ENCODE measurements at places on chromosomes 3 and 15.

DNA sequence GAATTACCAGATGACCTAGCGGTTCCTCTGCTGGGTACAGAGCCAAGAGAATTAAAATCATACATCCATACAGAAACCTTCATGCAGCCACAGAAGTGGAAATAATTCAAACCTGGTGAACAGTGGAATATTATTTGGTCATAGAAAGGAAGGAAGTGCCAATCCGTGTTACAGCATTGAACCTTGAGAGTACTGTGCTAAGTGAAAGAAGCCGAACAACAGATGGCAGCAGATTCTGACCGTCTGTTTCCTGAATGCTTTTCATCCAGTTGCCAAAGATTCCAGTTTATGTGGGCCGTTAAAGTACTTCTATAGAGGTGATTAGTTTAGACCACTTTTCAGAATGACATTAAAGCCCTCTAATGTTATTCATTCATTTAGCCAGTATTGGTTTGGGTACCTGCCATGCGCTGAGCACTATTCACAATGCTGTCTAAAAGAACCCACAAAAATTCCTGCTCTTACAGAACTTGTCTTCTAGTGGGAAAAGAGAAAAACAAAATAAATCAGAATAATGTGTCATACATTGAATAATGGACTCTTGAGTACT lies 45.8 kb upstream of the SENP5 start:
- DNase-seq = peak; percentile 8

DNA sequence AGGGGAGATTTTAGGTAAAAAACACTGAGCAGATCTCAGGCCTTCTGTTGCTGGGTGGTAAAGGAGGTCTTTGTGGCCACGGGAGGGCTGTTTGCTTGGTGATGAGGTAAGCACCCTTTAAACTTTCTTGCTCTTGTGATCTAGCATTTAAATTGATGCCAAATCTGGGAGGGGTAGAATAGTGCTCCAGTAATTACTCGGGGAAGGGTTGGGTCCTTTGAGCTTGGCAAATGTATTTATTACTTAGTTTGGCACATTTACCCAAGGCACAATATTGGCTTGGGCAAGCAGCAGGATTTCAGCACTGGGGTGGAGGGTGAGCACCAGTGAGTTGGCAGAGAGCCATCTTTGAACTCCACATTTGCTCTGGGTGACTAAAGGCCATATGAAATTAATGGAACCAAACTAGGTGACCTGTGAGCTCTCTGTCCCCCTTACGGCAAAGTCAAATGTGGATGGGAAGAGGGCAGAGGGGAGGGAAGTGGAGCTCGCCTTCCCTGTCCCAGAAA lies 185.9 kb upstream of the ONECUT1 start:
- no peak for DNase-seq

DNA sequence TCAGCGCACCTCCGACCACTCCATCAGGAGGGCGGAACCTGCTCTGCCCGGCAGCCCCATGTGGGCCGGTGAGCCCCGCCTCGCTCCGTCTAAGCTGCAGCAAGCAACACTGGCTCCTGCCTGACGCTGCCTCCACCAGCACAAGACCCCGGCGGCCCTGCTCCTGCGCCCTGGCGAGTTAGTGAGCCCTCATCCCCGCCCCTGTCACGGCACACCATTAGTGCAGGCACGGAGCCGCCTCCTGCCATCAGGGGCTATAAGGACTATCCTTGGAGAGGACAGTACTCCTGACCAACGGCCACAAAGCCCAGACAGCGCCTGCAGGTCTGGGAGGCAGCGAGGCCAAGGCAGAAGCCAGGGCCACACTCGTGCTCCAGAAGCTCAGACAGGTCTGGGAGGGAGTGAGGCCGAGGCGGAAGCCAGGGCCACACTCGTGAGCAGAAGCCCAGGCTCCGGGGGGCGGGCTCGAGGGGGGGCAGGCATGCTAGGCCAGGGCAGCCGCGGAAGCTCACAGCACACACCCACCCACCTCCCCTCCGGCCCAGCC lies 39.4 kb downstream of the TNK2 start:
- DNase-seq = no peak

- DNase-seq = no peak
Observed at GRCh38 chr15:57422113-57422754, 45.9 kb downstream of the CGNL1 start.

- no peak for DNase-seq
Observed at GRCh38 chr3:7407107-7407506, 546.2 kb downstream of the GRM7 start.

- no peak for DNase-seq
Observed at GRCh38 chr3:98328933-98329332, 24.7 kb upstream of the OR5K4 start.

DNA sequence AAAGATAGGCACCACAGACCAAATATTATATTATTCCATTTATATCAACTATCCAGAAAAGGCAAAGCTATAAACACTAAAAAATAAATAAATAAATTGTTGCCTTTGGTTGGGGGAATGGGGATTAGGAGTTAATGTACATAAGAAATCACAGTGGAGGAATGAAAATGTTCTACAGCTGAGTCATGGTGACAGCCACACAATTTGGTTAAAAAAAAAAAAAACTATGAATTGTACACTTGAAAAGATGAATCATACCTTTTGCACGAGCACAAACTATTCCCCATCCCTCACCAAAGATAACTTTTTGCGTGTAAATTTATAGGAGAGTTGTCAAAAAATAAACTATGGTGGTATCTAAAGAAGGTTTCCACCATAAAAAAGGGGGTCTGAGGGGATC lies 103.2 kb downstream of the TBC1D5 start:
- DNase-seq = no peak

DNA sequence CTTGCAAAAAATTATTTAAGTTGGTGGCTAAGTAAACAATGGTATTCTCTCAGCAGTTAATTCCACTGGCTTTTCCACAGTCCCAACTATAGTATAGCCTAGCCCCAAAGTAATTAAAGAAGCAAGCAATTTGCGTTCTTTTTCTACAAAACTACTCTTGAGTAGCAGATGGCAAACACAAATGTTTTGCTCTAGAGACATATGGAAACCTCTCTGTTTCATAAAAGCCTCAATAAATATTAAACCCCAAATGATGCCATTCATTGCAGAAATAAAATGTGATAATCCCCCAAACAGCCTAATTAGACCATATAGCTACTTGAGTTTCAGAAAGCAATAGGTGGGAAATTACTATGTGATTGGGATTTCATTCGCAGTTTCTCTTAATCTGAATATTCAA lies 8.7 kb upstream of the RAB8B start:
- no peak for DNase-seq

GRCh38 chr3:144185276-144185675 lies 213.7 kb downstream of the DIPK2A start:
- DNase-seq = no peak

- DNase-seq = no peak
Observed at GRCh38 chr3:14548321-14548729, 8.2 kb upstream of the GRIP2 start.

- no peak for DNase-seq
Observed at GRCh38 chr3:105327662-105328337, 38.9 kb upstream of the ALCAM start.

- no peak for DNase-seq
Observed at GRCh38 chr15:55824857-55825613, 82.1 kb upstream of the PRTG start.

- DNase-seq = no peak
Observed at GRCh38 chr15:31359702-31360111, 33.1 kb downstream of the KLF13 start.

- DNase-seq = no peak
Observed at GRCh38 chr15:85172846-85173490, 191.3 kb downstream of the PDE8A start.

DNA sequence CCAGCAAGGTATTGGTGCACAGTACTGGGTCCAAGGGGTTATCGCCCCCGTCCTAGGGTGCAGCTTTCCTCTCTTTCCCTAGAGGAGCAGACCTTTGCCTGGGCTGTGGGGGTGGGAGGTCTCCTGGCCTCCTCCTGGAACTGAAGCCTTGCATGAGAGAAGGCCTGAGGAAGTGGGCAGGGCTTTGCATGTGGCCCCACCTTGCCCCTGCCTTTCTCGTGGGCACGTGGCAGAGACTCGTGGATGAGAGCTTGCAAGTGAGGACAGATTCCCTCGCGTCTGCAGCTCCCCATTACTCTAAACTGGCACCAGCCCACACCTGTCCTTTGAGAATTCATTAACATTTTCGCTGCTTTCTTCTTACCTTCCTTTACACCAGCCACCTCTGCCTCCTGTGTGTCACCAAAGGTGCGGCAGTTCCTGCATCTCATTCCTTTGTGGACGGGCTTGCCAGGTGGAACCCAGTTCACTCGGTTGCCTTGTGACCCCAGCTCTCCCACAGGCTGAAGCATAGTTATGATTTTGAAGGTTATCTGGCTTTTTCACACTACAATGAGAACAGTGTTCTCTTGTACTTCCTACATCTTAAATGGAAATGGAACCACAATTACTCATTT lies 40.9 kb upstream of the NR2C2 start:
- no peak for DNase-seq

GRCh38 chr3:187434524-187434923 lies 66.3 kb downstream of the RTP4 start:
- DNase-seq = no peak

DNA sequence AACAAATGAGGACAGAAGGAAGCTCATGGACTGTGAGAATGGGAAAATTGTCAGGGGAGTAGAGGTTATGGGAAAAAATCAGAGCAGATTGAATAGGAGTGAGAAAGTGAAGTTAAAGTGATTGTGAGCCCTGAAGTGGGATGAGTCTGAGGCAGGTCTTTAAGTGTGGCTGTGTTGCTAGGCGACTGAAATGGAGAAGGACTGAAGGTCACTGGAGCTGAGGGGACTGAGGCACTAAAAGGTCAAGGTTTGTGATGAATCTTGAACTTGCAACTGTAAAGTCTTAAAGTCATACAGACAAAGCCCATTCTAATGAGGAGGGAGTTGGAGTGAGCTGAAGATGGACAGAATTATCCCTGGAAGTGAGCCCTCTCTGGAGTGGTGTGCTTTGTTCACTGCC lies 518.9 kb downstream of the TUSC7 start:
- DNase-seq = no peak

DNA sequence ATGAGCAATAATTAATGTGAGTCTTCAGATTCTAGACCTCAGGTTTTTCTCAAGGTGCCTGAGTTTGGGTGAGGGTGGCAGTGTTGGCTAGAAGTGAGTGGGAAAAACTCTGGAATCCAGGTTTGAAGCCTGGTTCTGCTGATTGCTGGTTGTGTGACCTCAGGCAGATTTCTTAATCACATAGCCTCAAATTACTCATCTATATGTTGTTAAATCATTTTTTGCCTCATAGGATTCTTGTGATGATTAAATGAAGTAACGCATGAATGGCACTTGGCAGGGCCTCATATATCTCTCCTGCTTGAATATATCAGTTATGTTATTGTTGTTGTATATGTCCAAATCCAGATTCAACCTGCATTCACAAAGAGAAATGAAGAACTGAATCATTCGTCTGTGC lies 60.5 kb downstream of the NR2F2 start:
- no peak for DNase-seq

- no peak for DNase-seq
Observed at GRCh38 chr3:177978946-177979345, 557.3 kb upstream of the KCNMB2 start.

DNA sequence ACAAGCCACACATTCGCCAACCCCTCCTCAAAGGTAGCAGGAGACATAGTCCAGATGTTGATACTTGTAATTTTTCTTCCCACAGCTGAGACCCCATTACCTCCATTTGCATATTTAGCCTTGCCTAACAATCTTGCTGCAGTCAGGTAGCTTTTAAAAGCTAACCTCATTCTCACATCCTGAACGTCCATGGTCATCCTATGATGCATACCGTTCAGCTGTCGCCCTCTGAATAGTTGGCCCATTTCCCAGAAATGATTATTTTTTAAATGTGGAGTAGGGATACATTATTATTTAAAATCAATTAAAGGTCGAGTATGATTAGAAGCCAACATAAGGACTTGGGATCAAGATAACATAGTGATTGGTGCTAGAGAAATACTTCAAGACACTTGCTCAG lies 165.0 kb downstream of the MEX3B start:
- DNase-seq = no peak

- no peak for DNase-seq
Observed at GRCh38 chr3:13420831-13421765, 976 bp upstream of the NUP210 start.

DNA sequence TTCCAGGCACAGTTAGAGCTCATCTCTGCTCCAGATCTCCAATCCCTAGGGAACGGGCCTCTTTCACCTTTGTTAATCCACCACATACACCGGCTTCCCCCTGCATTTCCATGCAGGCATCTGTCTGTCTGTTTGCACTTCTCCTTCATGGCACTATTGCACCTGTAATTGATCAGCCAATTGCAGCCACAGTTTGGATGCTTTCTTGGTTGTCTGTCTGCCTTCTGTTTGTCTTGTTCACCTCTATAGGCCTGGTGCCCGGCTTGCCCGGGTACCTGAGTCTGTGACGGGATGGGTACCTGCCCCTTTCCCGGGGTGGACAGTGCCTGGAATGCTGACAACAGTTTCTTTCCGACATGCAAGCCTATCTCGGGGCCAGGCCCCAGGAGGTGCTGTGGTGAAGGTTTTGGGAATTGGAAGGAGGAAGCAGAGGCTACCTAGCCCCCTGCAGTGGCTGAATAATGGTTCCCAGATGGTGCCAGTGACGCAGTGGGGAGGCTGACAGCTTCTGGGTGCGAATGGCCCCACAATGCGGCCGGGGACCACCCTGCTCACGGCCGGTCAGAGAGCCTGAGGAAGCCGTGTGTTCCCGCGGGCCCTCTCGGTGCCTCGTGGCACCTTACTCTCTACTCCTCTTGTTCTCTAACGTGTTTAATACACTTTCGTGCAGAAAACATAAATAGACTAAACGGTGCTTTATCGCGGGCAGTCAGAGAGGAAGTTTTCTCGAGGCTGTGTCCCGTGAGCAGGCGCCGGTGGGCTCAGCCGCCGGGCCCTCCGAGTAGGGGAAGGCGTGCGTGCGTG lies 31.3 kb upstream of the RAB6B start:
- DNase-seq = no peak

DNA sequence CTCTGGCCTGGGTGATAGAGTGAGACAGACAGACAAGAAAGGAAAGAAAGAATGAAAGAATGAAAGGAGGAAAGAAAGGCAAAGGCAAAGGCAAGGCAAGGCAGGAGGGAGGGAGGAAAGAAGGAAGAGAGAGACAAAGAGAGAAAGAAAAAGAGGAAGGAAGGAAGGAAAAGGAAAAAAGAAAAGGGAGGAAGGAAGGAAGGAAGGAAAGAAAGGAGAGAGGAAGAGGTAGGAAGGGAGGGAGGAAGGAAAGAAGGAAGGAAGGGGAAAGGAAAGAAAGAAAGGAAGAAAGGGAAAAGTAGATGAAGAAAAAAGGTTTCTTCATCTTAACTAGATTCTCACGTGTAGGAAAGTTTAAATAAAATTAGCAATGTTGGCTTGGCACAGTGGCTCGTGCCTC lies 142.2 kb downstream of the GREM1 start:
- no peak for DNase-seq

DNA sequence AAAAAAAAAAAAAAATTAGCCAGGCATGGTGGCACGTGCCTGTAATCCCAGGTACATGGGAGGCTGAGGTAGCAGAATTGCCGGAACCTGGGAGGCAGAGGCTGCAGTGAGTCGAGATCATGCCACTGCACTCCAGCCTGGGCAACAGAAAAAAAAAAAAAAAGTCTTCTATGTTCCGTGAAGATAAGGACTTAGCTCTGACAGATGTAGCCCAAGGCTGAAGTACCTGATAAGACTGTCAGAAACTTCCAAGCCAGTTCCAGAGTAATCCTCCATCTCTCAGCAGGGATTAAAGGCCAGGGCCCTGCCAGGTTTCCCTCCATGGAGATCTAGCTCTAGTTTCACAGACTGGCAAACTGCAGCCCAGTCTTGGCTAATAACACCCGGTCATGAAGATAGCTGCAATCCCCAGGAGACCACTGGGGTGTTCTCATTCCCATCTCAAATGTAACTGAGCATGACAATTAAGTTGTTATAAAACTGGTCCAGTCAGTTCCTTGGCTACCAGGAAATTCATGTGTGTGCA lies 8.5 kb downstream of the CDCP1 start:
- no peak for DNase-seq
